Left renal pelvis (tissue), 4 donors: ENCODE measurements at places on chromosomes 2 and 18.

- DNase-seq = no peak
Observed at GRCh38 chr18:48974304-48975119, 23.7 kb upstream of the SMAD7 start.

GRCh38 chr2:174826051-174826450, 61.8 kb upstream of the CHRNA1 start:
- DNase-seq = no peak

DNA sequence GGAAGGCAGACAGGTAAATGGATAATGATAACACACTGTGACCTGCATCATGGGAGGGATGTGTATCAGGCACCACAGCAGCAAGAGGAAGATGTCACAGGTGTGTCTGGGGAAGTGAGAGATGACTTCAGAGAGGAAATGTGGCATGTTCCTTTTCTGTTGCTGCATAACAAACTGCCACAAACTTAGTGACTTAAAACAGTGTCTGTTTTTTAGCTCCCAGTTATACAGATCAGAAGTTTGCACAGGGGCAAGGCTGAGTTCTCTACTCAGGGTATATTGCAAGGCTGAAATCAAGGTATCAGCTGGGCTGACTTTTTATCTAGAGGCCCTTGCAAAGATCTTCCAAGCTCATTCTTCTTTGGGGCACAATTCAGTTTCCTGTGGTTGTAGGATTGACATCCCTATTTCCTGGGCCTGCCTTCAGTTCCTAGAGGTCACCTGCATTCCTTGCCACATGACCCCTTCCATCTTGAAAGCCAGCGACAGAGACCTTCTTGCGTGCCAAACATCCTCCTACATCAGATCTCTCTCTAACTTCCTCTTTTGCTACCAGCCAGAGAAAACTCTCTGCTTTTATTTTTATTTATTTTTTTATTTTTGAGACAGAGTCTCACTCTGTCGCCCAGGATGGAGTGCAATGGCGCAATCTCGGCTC, 2.1 kb upstream of the MAP3K2 start:
- no peak for DNase-seq

GRCh38 chr2:6446938-6447608, 418.6 kb downstream of the CMPK2 start:
- DNase-seq = no peak

GRCh38 chr18:54945576-54946125, 13.6 kb downstream of the CCDC68 start:
- DNase-seq = no peak

DNA sequence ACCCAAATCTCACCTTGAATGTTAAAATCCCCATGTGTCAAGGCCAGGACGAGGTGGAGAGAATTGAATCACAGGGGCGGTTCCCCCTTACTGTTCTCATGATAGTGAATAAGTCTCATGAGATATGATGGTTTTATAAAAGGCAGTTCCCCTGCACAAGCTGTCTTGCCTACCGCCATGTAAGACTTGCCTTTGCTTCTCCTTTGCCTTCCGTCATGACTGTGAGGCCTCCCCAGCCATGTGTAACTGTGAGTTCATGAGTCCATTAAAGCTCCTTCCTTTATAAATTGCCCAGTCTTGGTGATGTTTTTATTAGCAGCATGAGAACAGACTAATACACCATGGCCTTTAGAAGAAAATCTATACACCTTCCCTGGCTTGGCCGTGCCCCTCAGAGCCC, 7.4 kb upstream of the MBP start:
- DNase-seq = no peak

DNA sequence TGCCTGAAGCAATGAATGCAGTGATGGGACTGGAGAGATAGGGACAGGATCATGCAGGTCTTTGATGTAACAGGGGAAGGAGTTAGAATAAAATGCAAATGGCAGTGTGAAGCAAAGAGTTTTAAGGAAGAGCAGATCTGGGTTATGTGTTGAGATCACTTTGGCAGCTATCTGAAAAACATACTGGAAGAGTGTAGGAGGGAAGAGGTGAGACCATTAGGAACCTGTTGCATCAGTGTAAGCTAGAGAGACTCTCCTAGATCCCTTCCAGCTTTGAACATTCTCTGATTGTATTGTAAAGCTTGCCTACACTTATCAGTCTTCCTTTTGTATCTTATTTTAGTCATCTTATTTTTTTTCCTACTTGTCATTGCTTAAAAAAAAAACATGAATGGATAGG, 10.5 kb downstream of the ACVR2A start:
- no peak for DNase-seq

GRCh38 chr2:168224346-168224745, 23.0 kb downstream of the STK39 start:
- no peak for DNase-seq

DNA sequence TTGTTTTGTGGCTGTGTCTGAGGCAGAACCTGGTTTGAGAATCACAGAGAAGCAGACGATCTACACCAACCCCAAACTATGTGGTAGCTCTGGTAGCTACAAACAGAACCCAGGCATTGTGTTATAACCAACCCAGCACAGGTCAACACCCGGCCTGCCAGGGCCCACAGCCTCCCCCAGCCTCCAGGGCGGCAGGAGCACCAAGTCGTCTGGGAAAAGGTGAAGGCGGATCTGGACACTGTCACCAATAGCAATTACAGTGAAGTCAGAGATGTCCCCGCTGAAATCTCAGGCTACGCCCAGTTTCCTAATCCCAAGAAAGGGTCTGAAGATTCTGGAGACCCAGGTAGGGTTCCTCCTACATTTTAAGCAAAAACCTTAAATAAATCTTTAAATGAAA, 3.6 kb downstream of the HJURP start:
- no peak for DNase-seq

DNA sequence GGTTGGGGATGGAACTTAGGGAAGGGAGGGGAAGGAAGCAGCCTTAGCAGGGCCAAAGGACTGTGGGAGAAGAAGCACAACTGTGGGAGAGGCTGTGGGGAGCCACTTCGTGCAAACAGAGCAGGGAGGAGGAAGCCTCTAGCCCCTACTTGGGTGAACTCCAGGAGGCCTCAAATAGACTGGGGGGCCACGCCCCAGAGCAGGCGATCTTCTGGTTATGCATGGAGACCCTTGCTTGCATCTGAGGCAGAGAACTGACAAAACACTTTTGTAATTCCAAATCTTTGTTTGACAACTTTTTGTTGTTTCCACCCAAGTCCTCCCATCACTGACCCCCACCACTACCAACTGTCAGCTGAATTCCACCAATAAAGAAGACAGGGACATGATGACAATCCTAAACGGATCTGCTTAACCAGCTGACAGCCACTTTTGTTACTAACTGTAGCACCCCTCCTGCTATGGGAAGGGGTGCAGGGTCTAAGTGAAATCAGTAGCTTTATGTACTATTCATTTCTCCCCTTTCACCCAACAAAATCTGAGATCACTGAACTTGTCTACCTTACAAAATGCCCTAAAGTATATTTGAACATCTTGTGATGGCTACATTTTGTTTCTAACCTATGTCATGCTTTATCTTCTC, 80.5 kb upstream of the CPO start:
- DNase-seq = no peak

GRCh38 chr18:25518716-25519053, 166.7 kb upstream of the ZNF521 start:
- DNase-seq = no peak

GRCh38 chr2:190216829-190217228, 102.8 kb downstream of the HIBCH start:
- DNase-seq = no peak

DNA sequence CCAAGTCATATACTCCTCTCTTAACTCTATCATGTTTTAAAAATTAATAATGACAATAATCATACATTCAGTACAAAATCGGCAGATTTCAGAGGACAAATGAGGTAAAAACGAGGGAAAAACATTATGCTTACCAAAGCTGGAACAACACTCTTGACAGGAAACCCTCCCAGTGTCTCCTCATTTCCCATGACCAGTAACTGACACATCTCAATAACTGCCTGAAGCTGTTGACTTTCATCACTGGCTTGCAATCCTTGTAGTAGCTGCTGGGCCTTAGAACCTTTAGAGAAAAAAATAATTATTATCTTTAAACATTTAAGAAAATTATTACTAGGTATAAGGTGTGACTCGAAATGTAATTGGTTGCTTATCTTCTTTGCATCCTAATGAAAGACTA, 103.6 kb downstream of the TRIP12 start:
- DNase-seq = no peak

DNA sequence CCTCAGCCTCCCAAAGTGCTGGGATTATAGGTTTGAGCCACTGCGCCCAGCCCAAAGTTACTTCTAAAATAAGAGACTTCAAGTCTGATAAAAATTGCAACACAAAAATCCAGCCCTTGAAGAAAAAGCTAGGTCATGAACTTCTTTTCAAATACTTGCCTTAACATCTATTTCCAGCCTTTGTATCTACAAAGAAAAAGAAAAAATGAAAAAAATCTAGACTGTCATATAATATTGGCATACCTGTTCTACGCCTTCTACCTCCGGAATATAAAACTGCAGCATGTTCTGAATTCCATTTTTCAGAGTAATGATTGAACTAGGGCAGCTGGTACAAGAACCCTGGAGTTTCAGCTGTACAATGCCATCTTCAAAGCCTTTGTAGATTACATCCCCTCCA, 13.1 kb upstream of the GFPT1 start:
- no peak for DNase-seq

DNA sequence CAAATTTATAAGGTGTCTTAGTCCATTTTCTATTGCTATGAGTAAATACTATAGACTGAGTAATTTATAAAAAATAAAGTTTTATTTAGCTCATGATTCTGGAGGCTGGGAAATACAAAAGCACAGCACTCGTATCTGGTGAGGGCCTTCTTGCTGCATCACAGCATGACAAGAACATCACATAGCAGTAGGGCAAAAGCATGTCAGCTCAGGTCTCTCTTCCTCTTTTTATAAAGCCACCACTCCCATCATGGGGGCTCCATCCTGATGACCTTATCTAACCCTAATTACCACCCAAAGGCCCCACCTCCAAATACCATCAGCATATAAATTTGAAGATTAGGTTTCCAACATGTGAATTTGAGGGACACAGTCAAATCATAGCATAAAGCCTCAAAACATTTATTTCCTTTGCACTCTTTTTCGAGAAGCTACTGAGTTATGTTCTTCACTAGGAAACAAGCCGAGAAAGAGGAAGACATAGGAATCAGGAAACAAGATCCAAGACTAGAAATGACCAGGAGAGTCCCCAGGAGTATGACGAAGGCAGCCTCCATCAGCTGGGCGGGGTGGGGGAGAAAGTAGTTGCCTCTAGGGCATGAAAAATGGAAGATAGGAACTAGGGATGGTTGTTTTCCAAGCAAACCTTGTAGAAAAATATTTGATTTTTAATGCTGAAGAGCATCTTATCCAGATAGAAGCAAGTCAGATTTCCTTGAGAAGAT, 24.1 kb upstream of the NABP1 start:
- no peak for DNase-seq

DNA sequence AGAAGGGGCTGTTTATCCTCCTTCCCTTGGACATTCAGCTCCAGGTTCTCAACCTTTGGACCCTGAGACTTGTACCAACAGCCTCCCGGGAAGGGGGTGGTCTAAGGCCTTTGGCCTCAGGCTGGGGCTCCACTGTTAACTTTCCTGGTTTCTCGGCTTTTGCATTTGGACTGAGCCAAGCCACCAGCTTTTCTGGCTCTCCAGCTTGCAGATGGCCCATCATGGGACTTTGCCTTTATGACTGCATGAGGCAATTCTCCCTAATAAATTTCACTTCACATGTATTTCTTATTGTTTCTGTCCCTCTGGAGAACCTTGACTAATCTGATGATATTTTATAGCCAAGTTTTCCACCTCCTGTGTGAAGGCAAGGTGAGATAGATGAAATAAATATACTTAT, 180.8 kb downstream of the PPP1R1C start:
- no peak for DNase-seq

GRCh38 chr2:64525317-64525613, 1.1 kb downstream of the AFTPH start:
- DNase-seq = no peak

- DNase-seq = no peak
Observed at GRCh38 chr18:58045242-58046092, 1.4 kb downstream of the NEDD4L start.

DNA sequence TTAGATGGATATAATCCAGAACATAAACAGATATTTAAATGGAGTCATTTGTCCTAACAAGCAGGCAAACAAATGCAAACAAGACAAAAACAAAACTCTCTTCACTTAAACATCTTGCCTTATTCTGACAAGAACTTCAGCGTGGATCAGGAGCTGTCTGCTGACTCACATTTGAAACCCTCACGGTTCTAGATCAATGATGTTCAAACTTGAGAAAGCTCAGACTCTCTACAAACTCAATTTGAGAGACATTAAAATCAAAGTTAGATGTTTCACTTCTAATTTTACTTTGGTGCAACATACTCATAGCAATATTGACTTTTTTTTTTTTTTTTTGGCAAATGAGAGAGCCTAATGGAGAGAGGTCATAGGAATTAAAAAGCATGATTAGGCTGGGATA, 362.8 kb upstream of the SLC14A2 start:
- no peak for DNase-seq

DNA sequence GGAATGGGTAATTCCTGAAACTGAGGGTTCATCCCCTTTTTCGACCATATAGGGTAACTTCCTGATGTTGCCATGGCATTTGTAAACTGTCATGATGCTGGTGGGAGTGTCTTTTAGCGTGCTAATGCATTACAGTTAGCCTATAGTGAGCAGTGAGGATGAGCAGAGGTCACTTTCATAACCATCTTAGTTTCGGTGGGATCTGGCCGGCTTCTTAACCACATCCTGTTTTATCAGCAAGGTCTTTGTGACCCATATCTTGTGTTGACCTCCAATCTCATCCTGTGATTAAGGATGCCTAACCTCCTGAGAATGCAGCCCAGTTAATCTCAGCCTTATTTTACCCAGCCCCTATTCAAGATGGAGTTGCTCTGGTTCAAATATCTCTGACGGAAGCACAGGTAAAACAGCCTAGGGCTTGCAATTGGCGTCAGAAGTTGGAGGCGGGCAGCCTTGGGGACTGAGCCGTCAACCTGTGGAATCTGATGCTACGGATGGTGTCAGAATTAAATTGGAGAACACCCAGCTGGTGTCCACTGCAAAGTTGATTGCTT, 19.5 kb downstream of the RALBP1 start:
- no peak for DNase-seq

- no peak for DNase-seq
Observed at GRCh38 chr18:34023471-34023870, 201.2 kb downstream of the NOL4 start.

DNA sequence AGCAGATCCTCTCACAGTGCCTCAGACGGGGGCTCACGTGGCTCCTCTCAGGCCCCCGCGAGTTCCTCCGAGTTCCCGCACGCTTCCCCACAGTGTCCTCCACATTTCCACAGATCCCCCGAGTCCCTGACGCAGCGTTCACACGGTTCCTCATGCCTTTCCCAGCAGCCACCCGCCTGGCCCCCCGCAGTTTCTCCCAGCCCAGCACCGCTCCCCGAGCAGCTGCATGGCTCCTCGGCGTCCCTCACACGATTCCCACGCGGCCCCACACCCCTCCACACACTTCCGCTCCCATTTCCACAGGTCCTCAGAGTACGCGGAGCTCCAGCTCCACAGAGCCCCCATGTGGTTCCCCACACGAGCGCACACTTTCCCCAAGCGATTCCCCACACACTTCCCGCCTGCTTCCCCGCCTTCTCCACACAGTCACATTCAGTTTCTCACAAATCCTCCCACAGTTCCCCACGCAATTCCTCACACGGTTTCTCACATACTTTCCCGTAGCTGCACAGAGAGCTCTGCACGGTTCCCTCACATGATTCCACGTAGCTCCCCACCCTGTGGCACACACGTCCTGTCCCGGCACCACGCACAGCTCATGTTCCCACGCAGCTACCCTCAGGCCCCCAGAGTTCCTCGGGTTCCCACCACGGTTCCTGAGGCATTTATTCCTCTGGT, 39.9 kb downstream of the KIF1A start:
- DNase-seq = no peak

- DNase-seq = peak; percentile 58
Observed at GRCh38 chr18:55588111-55588869, at the start of gene TCF4. Gene TCF4, minus strand, starts transcription at chr18:55588192. Its CDS starts 1,076 bp downstream, at chr18:55587116.
